ENCODE measurements at places on chromosomes 2 and 18. TPM values are rescaled to one million over a fixed set of nuclear protein-coding genes. Genes with fewer than 3 reads are reported as not detected.

The SOX11 gene
- under 0.01 TPM for total RNA-seq

The PCARE gene
- under 0.01 TPM for total RNA-seq

The DARS1 gene
- total RNA-seq, result 74.5 TPM

The VWA3B gene
- not detected for total RNA-seq

The NRP2 gene
- total RNA-seq, result 264 TPM

The HOXD4 gene
- total RNA-seq, result under 0.01 TPM

The ALPG gene
- not detected for total RNA-seq

The ALPP gene
- not detected for total RNA-seq

The CNTNAP5 gene
- total RNA-seq, result under 0.01 TPM

The PROKR1 gene
- not detected for total RNA-seq

Measured in melanocyte of skin (primary cell).